Activated CD4-positive, alpha-beta T cell treated with anti-CD3 and anti-CD28 coated beads for 24 hours (primary cell): ENCODE measurements at places on chromosomes 6 and 20.

- DNase-seq: no peak
Measured at GRCh38 chr6:98324446-98324845, 509.9 kb upstream of the POU3F2 start.

- no peak for DNase-seq
Measured at GRCh38 chr6:168042426-168043192, 36.4 kb downstream of the FRMD1 start.

DNA sequence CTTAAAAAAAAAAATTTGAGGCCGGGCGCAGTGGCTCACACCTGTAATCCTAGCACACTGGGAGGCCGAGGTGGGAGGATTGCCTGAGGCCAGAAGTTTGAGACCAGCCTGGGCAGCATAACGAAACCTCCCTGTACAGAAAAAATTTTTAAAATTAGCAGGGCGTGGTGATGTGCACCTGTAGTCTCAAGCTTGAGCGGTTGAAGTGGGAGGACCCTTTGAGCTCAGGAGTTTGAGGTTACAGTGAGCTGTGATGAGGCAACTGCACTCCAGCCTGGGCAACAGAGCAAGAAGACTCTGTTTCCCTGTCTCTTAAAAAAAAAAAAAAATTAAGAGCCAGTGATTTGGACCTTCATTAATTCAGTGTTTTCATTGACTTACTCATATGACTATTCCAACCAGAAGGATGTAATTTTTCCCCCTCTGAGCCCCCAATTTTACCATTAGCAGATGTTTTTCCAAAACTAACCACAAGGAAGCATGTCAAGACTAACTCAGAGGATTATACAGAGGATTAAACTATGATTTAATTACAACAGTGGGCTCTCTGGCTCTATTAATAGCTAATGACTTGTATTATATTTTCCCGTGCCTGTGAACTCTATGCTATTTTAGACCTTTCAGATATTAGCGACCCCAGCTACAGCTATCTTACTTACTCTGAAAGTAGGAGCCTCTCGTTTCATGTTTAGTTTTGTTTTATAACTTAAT lies 75.1 kb downstream of the ARID1B start:
- DNase-seq: no peak

GRCh38 chr20:1664911-1665310 lies 7.3 kb upstream of the SIRPG start:
- DNase-seq: peak; percentile 48

GRCh38 chr6:106820412-106820852 lies 154.1 kb downstream of the CD24 start:
- no peak for DNase-seq

- no peak for DNase-seq
Measured at GRCh38 chr6:3208775-3209113, 18.7 kb downstream of the TUBB2B start.

- DNase-seq: no peak
Measured at GRCh38 chr6:112054555-112055190, 769 bp downstream of the CCN6 start.

GRCh38 chr6:68572525-68572924 lies 62.6 kb upstream of the ADGRB3 start:
- DNase-seq: no peak

- DNase-seq: no peak
Measured at GRCh38 chr20:32132911-32133549, 23.5 kb downstream of the TM9SF4 start.

- no peak for DNase-seq
Measured at GRCh38 chr6:26126394-26127235, 39.4 kb downstream of the HFE start.

DNA sequence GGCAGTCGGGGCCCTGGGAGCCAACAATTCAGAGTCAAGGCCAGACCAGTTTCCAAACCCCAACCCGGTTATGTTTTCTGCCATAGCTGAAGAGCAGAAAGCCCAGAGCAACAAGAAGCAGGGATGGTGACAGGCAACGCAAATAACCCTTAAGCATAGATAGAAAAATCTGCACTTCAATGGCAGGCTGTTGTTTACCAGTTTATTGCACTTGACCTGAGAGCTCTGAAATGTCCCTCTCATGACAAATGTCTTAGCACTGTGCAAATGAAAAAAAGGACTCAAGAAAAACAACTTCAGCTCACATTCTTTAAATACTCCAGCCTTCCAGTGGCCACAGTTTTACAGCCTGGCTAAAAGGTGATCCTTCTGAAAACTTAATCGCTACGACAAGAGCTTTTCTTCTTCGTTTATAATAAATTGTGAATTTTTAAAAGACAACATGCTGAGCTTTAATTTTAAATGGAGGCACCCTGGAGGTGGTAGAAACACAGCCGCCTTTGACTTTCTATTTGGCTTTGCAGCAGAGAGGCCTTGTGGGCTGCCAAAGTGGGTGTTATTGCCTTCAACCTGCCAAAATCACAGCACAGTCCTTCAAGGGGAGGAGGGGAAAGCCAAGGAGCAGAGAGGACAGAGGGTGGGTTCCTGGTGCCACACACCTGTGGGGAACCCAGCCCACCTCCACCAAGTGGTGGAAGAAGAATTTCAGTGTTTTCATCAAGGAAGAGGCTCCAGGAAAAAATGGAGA lies 289.5 kb upstream of the CDYL start:
- no peak for DNase-seq
